ENCODE measurements at places on chromosomes 1 and 21. TPM values are rescaled to one million over a fixed set of nuclear protein-coding genes. Genes with fewer than 3 reads are reported as not detected.
A peak's percentile ranks its signal among the peaks of the same experiment; 100 is the strongest.

Gene ITLN1
- total RNA-seq: not detected

Gene PLA2G2C
- total RNA-seq: not detected

Gene CA6
- 0.14 TPM for total RNA-seq

Gene SYT6
- total RNA-seq: not detected

Gene MAEL
- not detected for total RNA-seq

- DNase-seq: no peak
Observed at GRCh38 chr1:226697151-226697928, 41.7 kb downstream of the ITPKB start.

DNA sequence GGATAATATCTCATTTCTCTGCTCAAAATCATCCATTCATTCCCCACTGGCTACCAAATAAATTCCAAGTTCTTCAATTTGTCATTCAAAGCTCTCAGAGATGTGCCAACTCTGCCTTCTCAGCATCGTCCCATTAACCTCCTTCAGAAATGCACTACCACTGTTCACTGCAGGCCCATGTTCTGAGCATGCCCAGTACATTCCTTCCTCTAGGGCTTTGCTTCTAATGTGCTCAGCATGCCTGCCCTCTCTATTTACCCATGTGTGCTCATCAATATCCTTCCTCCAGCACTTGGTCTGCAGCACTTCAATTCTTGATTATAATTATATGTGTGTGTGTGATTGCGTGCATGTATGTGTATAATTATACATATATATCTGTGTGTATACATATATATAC lies 36.1 kb upstream of the RGS8 start:
- DNase-seq: no peak

GRCh38 chr1:208242941-208243526 lies 1.1 kb downstream of the PLXNA2 start:
- DNase-seq: no peak

DNA sequence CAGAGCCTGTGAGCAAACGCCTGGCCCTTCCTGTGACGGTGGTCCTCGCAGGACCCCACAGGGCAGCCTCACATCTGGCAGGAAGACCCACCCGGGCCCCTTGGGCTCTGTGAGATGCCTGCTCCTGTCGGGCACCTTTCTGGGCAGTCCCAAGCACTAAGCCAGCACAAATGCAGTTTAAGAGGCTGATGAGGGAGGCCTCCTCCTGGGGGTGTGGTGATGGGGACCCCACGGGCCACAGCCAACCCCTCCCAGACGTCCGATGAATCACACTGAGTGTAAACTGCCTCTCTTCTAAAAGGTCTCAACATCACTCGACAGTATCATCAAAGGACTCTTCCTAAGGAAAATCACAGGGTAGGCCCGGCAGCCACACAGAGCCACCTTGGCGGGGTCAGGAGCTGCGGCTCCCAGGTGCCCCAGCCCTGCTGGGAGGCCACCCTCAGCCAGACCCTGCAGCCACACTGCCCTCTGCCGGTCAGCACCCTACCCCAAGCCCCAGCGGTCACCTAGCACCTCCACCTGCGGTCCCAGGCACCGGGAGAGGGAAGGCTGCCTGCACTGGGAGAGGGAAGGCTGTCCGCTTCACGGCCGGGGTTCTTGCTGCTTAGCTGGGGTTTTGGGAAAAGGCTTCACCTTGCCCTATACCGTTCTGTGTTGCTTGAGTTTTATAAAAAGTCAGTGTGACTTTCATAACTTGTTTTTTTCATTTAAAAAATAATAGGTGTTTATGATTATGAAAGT lies 3.9 kb upstream of the PRKCZ start:
- DNase-seq: peak; percentile 28

GRCh38 chr1:235923466-235924021 lies 56.8 kb upstream of the LYST start:
- peak; percentile 12 for DNase-seq

DNA sequence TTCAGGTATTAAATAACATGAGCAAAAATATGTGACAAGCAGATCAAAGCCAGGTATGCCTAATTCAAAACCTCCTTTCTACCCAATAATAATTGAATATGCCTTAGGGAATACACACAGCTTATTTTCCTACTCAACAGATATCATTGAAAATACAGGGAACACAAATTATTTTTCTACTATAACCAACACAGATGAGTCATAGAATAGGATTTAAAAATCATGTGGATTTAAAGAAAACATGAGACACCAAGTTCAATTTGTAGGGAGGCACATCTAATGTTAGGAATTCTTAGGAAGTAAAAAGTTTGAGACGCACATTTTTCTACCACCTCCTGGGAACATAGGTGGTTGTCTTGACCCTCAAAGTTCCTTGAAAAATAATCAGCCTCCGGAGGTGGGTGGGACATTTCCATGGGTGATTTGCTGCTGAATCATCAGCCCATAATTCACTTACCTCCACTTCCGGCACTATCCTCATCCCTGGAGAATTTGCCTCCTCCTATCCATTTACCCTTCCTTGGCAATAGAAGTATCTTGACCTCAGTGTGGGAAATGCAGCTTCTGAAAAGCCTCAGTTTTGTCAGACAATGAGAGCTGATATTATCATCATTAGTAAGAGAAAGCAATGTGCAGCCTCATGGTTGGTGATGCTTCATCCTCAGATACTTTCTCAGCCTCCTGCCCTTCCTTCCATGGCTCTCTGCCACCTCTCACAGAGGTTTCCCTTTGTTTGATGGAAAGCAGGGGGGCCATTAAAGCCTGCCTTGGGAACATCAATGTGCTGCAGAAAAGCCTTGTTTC lies 33.5 kb upstream of the RGS4 start:
- no peak for DNase-seq

DNA sequence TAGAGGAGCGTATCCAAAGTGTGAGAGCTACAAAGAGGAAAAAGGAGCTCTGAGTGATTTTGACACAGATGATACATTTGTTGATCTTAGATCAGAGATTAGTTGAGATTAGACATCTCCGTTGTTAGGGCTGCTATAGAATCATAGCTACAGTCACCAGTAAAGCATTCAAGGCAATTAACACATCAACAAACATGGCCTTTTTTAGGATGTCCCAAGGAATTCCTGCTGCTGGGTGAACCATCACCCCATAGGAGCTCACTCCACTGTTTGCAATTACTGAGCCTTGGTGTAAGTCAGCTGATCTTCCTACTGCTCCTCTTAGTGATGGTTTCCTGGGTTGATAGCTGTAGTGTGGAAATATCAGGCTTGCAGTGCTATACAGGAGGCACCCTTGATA lies 6.7 kb upstream of the RSRP1 start:
- no peak for DNase-seq

GRCh38 chr1:1937061-1937460 lies 18.0 kb upstream of the TMEM52 start:
- no peak for DNase-seq

GRCh38 chr1:24341260-24341659 lies 22.1 kb downstream of the GRHL3 start:
- DNase-seq: no peak

DNA sequence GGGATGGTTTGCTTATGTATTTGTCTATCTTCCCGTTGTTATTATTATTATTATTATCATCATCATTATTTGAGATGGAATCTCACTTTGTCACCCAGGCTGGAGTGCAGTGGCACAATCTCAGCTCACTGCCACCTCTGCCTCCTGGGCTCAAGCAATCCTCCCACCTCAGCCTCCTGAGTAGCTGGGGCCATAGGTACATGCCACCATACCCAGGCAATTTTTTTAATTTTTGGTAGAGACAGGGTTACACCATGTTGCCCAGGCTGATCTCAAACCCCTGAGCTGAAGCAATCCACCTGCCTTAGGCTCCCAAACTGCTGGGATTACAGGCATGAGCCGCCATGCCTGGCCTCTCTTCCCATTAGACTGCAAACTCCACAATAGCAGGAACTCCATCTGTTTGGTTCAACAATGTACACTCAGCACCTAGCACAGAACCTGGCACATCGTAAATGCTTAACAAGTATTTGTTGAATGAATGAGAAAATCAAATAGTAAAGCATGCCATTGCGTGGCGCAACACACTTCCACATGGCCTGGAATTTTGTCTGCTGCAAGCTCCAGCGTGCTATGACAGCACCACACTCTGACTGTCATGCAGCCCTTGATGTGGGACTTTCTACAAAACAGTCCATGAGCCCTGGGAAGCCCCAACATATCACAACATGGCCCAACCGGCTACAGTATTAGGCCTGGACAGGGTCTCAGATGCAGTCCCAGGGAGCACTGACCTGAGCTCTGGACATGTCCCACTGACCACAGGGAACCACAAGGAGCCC lies 3.8 kb upstream of the TINAGL1 start:
- no peak for DNase-seq

GRCh38 chr1:37257646-37258045 lies 216.7 kb upstream of the ZC3H12A start:
- DNase-seq: no peak

GRCh38 chr1:14855801-14856200 lies 257.3 kb downstream of the KAZN start:
- DNase-seq: no peak

GRCh38 chr1:166116026-166116425 lies 50.8 kb downstream of the FAM78B start:
- no peak for DNase-seq

- peak; percentile 51 for DNase-seq
Observed at GRCh38 chr1:54671985-54672608, 30.5 kb downstream of the MROH7 start.

- DNase-seq: no peak
Observed at GRCh38 chr1:155026154-155026553, 7.4 kb downstream of the DCST2 start.

DNA sequence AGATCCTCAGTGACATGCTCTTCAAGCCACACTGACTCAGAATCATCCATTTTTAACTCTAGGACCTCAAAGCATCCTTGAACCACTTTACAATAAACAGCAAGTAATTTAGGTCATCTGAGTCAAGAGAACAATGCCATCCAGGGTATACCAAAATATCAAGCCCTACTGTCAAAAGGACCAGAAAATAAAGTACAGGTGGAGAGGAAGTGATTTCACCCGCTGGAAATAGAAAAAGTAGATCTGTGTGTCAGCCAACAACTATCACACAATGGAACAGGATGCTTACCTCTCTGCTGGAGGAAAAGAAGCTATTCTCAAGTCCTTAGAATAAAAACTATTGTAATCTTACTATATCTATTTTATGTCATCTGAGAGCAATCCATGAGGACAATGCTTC lies 37.0 kb downstream of the RERE start:
- no peak for DNase-seq

DNA sequence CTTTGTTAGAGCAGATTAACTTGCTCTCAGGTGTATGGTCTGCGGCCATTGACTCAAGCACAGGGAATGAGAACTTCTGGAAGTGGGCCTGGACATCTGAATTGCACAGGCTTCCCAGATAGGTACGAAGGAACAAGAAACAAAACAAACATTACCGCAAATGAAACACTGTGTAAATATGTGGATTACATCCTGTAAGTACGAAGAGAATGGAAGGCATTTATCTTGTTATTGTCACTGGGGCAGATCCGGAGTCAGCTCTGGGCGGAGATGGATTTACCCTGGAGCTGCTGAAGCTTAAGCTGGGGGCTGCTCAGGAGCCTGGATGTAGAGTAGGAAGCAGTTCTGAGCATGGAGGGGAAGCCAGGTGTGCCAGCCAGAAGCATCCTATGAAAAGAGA lies 6.8 kb downstream of the HES2 start:
- DNase-seq: no peak

DNA sequence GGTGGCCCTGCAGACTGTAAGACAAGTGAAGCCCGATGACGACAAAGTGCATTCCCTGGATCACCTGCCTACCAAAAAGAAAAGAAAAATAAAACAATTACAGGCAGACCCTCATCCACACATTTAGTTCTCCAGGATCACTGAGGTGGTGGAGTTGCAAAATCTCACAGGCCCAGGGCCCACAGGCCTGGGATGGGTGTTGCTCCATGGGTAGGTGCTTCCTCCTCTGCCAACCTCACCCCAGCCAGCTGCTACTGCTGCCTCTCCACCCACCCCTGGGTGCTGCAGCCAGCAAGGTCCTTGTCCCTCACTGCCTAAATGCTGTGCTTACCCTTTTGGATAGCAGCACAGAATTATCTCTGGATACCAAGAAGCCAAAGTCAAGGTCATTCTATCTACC lies 146.4 kb upstream of the GALNT2 start:
- DNase-seq: no peak

DNA sequence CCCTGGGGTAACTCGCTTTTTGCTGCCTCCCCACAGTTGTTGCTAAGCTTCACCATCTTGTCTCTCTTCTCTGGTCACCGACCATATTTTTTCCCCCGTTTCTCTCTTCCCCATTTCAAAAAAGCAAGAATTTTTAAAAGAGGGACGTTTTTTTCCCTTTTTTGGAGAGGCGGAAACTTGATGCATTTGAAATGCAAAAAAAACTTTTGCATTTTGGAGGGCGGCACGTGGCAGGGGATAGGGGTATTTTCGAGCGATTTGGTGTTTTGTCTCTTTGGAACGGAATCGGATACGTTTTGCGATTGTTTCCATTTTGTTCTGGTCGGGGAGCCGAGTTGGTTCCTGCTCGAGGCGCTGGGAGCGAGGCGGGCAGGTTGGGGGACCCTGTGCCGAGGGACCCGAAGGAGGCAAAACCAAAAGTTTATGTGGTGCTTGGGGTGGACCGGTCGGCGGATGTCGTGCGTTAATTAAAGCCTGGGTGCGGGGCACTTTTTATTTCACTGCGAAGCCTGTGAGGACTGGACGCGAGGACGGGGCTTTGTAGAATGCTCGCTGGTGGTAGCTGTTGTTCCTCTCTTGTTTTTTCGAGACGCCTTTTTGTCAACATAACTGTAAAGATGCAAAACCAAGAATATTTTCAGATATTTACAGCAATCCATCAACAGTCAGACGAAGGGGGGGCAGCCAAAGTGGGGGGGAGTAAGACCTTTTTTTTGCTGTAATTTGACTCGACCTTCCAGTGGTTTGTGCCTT lies 884 bp downstream of the H3-3A start:
- peak; percentile 12 for DNase-seq

Data from activated T-cell treated with anti-CD3 and anti-CD28 coated beads, Interleukin-2, amount 50 U/mL, for 4 hours (primary cell).